ENCODE measurements at places on chromosomes 2 and 18.

DNA sequence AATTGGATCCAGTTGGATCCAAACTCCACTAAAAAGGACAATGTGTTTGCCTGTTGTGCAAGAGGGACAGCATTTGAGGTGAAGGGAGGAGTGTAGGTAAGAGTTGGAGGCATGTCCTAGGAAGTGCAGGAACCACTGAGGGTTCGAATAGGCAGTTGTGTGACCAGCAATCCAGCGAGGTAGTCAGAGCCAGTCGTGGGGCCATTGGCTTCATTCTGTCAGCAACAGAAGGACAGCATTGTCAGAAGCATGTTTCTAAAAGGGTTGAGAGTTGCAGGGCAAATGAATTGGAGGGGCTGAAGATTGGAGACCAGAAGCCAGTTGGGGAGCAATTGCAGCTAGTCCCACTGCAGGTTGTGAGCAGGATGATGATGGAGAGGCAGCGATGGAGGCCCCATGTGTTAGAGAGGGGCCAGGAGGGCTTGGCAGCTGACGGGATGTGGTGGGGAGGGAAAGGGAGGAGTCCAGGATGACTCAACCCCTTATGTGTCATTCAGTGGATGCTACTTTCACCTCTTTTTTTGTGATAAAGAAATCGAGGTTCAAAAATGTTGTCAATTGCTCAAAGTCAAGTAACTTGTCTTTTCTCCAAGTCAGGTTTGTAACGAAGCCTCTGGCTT lies 96.7 kb upstream of the SIX3 start:
- DNase-seq: peak; percentile 27

GRCh38 chr2:46706264-46706983 lies 209.2 kb downstream of the MCFD2 start:
- no peak for DNase-seq

- peak; percentile 76 for DNase-seq
These were observed 46.2 kb upstream of the B3GNT2 start for GRCh38 chr2:62149708-62150107.

DNA sequence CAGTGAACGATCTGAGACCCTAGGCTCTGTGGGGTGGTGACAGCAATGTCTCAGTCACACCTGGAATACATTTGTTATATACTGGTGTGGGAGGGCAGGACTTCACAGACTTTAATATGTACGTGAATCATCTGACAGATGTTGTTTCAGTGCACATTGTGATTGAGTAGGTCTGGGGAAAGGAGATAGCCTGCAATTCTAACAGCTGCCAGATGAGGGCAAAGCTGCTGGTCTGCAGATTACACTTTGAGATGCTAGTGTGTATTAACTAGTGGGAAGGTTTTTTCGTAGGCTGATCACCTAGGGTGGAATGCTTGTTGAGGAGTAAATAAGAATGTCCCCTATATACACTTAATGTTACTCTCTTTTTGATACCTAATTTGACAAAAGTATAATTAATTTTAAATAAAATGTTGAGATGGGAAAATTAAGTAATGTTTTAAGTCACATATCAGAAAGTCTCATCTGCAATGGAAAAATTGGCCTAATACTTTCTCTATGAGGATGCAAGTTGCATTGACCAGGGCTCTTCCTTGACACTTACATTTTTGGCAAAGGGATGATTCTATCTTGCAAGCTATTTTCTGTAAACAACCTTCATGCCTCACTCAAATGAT lies 496.9 kb upstream of the HNMT start:
- DNase-seq: peak; percentile 27

GRCh38 chr2:203177361-203177760 lies 61.5 kb upstream of the CYP20A1 start:
- DNase-seq: no peak

DNA sequence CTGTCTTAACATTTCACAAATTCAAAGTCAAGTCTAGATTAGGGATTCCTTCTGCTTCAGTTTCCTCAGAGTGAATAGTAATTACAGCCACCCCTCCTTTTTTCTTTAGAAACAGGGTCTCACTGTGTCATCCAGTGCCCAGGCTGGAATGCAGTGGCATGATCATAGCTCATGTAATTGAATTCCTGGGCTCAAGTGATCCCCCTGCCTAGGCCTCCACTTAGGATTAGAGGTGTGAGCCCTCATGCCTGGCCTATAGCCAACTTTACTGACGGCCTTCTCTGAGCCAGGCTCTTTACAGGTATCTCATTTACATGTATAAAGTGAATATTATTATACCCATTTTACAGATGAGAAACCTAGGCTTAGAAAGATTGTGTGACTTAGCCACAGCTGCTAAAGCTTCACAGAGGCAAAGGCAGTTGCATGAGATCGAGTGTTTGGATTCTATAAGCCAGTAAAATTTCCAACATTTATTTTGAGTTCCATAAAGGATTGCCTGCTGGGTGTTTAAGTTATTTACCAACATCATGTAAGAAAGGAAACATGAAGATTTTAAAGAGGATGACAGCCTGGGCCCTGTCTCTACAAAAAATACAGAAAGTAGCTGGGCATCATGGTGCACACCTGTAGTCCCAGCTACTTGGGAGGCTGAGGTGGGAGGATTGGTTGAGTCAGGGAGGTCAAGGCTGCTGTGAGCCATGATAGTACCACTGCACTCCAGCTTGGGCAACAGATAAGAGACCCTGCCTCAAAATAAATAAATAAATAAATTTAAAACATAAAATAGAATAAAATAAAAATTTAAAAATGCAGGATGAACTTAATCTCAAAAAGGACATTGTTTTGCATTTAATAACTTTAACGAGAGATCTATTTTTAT lies 1.8 kb downstream of the ENOSF1 start:
- DNase-seq: no peak

- DNase-seq: peak; percentile 52
These were observed 96.2 kb upstream of the SNTG2 start for GRCh38 chr2:854460-854859.

- DNase-seq: no peak
These were observed 23.7 kb upstream of the TMX3 start for GRCh38 chr18:68738564-68738963.

GRCh38 chr2:231213931-231214642 lies 15.7 kb downstream of the ARMC9 start:
- no peak for DNase-seq

- no peak for DNase-seq
These were observed 82.8 kb upstream of the AFF3 start for GRCh38 chr2:100224988-100225710.

- no peak for DNase-seq
These were observed 17.6 kb downstream of the ARHGEF33 start for GRCh38 chr2:38907242-38907641.

DNA sequence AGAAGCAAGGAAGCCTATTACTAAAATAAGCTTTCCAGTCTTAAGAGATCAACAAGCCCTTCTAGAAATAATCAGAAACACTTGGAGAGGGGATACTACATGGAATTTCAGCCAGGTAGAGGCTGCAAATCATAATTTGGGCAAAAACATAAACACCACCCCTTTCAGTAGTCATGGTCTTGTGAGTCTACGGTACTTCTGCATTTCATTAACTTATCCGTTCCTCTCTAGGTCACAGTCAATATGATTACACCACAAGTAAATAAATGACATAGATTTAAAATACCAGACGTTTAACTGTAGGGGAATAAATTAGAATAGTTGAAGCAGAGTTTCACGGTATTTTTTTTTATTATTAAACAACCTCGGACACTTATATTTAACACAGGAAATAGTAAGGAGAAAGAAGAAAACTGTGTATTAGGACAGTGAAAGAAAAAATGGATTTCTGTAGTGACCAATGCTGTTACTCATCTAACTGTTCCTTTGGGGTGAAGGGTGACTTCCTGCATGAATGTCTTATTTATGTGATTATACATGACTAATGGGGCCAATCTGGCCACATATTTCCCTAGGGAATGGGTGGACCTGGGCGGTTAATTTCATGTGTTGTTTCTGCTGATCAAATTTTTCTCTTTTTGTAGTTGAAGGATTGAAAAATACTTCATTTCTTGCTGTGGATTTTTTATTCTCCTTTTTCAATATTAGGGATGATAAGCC lies 456.6 kb upstream of the UBE2E3 start:
- peak; percentile 61 for DNase-seq

GRCh38 chr2:203937788-203938187 lies 1.2 kb downstream of the ICOS start:
- DNase-seq: no peak

- DNase-seq: no peak
These were observed 10.8 kb downstream of the TYMS start for GRCh38 chr18:668260-668659.

GRCh38 chr2:66697366-66697765 lies 262.4 kb downstream of the MEIS1 start:
- no peak for DNase-seq

- peak; percentile 88 for DNase-seq
These were observed 160.7 kb upstream of the HDAC4 start for GRCh38 chr2:239561446-239562001.

DNA sequence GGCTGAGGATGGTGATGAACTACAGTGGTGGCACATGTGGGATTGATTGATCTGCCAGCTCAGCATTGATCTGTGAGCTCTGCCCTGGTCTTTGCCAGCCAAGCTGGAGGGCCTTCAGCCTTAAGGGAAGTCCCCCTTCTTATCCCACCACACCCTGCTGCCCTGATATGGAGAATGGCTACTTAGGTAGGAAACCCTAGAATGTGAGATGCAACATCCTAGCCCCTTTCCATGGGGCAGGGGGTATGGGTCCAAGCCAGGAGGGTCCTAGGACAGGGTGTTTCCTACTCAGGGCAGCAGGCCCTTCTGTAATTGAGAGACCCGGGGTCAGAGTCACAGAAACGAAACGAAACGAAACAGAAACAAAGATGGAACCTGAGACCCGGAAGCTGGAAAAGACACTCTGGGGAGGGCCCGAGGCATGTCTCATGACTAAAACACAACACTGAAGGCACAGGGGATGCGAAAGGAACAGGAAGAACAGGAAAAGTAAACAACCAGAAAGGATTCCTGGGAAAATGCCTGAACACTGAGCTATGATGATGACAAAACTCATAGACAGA lies 16.9 kb upstream of the SULT1C2 start:
- peak; percentile 48 for DNase-seq

DNA sequence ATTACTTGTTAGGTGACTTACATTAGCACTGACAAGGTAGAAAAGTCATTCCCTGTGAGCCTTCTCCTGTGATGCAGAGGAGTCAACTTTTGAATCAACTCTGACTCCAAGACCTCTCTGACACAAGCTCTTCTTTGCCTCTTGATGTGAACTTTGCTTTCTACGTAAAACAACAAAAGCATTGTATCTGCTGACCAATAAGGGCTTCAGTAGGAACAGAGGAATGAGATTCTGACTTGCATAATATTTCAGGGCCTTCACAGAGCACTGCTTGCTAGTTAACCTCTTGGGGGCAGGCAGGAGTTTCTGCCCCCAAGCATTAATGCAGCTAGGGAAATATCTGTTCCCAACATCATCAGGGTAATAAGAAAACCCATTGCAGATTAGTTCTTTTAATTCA lies 791.5 kb downstream of the BCL11A start:
- DNase-seq: no peak

DNA sequence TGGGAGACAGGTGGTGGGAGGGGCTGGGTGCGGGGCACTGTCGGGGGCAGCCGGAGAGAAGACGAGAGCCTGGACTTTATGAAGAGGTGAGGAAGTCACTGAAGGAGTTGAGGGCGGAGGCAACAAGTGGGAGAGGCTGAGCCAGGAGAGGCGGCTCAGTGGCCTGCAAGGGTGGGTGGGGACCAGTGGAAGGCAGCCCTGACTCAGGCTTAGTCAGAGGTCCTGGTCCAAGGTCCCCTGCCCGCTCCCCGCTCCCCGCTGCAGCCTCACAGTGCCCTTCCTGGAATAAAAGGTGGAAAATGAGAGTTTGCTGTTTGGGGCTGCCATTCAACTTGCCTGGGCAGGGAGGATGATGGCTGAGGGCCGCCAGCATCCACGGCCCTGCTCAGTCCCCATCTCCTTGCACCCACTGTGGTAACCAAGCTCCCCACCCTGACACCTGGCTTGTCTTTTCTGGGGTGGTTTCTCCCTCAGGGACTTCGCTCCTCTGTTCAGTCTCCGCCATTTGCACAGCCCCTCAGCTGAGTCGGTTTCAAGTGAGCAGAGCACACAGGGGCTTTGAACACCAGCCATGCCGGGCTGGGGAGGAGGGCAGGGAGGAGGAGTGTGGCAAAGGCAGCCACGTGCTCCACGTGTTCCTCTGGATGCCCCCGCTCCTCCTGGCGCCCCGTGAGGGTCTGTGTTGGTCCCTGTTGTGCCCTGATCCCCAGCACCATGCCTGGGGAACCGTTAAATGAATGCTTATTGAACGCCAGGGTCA lies 13.7 kb upstream of the RALB start:
- DNase-seq: peak; percentile 94

DNA sequence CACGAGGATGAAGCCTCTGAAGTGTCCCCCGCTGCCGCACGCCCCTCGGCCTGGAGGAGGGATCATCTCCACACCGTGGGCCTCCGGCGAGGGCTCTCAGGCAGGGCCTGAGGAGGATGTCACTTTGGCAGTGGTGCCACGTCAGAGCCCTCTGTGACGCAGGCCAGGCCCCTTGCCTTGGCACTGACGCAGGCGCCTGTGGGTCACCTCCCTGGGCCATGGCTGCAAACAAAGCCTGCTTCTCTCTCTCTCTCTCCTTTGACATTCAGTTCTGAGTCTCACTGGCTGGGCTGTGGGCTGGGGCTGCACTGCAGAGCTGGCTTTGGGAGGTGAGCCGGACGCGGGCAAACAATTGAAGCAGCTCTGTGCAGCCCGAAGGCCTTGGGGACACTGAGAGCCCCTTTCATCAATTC lies 273.7 kb downstream of the TWIST2 start:
- DNase-seq: no peak

DNA sequence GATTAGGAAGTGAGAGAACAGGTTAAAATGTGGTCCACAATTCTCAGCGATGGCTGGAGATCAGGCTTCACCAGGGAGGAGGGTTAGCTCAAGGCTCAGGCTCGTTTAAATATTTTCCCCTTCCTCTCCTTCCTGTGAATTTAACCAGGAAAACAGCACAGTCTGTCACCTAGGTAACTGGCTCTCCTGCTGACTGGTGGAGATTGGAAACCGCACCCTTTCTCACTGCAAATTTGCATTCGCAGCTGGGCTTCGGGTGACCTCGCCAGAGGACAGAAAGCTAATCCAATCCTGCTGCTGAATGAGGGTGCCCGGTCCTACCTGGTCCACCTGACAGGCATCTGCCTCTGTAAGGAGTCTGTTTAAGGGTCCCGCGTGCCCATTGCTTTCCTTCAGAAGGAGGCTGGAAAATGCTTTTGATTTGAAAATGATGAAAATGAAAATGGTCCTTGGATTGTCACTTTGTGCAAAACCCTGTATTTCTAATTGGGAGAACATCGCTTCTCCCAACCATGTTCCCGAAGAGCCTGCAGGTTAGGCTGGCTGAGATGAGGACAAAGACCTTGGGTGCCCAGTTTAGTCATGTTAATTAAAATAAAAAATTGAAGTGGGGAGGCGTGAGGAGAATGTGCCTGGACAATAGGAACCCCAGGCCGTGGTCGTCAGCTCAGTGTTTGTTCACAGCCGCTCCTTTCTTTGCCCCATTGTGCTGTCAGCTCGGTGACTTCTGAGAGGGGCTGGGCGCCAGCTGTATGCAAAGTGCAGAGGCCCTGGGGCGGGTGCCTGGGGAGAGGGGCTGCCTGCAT lies 43.4 kb upstream of the MTCL1 start:
- DNase-seq: peak; percentile 72

- DNase-seq: no peak
These were observed 148.8 kb downstream of the HDAC4 start for GRCh38 chr2:239251971-239252370.

Data from AG20443 (cell line).